Midbrain (tissue), 1 donor: ENCODE measurements at places on chromosomes 5 and 9.

- peak; percentile 85 for DNase-seq
Measured at GRCh38 chr9:36036780-36037548, at the start of gene RECK. RECK (plus strand) TSS chr9:36036913; CDS start chr9:36036999, 86 bp downstream.

DNA sequence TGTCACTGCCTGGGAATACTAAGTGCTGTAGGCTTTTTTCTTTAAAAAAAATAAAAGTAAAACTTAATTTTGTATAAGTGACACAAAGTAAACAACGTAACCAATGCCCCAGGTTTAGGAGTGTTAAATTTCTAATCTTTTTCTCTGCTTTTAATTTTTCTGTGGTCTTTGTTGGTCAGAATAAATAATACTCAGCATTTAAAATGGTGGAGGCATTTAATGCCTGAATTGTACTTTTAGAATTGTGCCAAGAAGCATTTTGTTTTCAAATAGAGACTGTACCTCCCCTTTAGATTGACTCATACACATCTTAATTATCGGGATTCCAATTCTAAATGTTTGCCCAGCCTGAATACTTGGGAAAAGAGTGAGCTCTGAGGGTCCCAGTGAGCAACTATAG lies 1.6 kb downstream of the DMXL1 start:
- no peak for DNase-seq

- DNase-seq = no peak
Measured at GRCh38 chr5:151051931-151052608, 28.8 kb downstream of the TNIP1 start.

DNA sequence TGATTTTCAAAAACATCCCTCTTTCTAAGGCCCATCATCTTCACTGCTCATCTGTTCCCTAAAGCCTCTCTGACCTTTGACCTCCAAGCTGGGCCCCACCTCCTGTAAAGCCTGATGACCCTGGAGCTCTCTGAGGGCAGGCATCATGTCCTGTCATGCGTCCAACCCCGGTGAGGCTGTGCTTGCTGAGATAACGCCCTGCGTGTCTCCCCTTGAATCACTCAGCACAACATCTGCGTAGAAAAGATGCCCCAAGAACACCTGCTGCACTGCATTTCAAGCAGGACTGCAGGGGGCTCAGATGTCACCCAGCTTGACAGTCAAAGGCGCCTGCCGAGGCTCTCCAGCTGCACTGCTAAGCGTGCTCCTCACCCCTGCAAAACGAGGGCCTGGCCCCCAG lies 78.0 kb downstream of the OTULIN start:
- DNase-seq = no peak

GRCh38 chr9:8769153-8769552 lies 969.6 kb upstream of the DMAC1 start:
- DNase-seq = no peak

DNA sequence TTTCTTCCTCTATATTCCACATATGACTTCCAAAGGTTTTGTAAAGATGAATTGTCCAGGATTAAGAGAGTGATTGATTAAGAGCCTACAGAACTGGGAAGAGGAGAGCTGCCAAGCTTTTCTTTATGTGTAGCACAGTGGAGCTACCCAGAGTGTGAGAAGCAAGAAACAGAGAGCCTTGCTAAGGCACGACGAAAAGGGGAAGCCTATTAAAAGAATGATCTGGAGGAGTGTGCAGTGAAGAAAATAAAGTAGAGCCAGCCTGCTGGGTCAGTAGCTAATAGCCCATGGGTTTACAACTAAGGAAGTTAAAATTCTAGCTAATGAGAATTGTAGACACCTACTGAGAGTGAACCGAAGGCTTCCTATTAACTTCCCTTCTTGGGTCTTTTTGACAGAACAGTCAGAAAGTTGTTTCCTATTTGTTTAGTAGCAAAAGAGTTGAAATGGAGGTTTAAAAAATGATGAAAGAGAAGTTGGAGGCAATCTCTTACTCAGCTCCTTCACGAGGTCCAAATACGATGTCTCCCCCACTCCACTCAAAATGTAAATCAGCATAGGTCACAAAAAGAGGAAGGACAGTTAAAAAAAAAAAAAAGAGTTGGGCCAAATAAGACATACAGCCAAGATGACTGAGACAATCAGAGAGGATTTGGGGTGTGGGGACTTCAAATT lies 957 bp upstream of the PRR16 start:
- DNase-seq = no peak

DNA sequence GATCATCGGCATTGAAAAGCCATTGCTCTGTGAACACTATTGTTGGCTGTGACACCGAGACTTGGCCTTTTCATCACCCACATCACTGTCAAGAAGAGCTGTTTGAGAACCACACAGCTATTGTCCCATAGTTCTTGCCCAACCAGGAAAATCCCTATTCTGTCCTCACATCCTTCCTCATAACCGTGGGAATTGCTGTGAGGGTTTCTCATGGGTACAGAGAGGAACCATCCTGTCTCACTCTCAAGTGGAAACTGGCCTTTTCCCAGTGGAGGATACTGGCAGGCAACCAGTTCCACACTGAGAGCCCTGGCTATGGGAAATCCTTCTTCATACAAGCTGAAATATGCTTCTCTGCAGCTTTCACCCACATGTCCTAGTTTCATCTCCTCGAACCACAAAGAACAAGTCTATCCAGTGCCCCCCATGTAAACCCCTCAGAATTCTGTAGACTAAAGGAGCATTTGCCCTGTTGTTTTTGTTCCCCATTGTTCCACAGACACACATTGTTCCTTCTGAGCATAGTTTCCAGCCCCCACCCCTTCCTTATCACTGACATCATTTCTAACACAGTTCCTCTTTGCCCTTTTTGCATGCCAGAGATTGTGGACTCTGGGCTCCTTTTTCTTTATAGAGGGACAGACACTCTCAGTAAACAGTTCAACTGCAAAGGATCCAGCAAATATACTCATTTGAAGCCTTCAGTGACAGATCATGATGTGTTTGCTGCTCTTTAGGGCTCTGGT lies 57.8 kb upstream of the C5orf46 start:
- no peak for DNase-seq

- no peak for DNase-seq
Measured at GRCh38 chr5:115179030-115179393, 9.3 kb upstream of the TRIM36 start.

DNA sequence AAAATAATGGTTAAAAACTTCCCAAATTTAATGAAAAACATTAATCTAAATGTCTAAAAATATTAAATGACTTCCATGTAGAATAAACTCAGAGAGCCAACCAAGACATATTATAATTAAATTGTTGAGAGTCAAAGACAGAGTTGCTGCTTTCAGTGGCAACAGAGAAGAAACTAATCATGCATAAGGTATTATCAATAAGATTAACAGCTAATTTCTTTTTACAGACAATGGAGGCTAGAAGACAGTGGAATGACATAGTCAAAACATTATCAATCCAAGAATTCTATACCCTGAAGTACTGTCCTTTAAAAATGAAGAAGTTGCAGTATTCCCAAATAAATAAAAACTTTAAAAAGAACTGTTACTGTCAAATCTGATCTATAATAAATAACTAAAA lies 268.7 kb downstream of the IRX2 start:
- no peak for DNase-seq

GRCh38 chr9:133377721-133378216 lies 1.6 kb downstream of the STKLD1 start:
- no peak for DNase-seq

GRCh38 chr9:74414325-74414724 lies 82.8 kb upstream of the RORB start:
- DNase-seq = no peak

DNA sequence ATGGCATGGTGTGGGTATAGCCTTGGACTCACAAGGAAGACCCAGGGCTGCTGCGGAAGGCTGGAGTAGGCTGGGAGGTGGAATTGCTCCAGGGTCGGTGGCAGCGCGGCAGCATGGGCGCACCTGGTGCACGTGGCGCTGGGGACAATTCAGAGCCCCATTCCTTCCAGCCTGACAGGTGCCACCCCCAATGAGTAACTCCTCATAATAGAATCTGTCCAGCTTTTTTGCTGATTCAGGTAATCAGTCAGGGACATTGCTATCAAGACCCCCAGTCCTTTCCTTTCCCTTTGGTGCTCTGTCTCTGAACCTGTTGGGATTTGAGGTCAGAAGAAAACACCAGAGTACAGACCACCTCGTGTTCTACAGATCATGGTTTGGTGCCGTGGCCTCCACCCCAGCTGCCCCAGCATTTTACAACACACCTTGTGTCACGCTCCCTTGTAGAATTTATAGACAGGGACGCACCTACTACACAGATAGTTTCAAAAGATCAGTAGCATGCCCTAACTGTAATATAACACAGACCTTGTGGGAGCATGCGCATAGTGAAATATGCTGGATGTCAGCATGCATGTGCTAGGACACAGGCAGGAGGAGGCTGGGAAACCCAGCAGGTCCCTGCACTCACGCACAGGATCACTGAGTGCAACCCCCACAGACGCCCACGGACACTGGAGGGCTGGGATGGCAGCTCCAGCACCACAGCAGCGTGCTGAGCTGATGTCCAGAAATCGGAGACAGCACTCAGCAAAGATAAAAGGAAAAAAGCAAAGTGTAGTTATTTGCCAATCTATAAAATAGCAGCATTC lies 47.9 kb upstream of the CTSL start:
- DNase-seq = no peak

DNA sequence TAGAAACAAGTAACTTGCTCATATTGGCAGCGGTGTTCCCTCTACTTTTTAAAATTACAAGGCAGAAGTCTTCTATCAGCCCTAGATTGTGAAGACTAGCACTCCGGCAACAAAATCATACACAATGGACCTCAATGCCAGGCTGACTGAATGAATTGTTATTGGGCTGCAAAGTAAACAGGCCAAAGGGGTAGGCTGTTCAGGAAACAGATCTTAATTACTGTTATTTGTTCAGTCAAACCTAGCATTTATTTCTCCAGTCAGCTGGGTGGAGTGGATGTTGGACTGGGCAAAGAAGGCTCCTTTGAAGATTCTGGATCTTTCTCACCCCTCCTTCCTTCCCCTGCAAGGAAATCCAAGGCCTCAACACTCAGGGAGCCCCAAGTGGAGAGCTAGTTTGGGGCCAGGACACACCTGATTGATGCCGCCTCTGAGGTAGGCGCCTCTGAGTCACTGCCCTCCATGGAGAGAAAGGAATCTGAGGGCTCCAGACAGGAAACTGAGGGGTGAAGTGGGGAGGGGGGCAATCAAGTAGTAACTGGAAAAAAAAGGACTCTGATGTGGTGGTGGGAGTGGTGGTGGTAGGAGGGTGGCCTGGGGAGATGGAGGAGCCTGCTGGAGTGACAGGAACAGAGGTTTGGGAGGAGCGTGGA lies 35.5 kb downstream of the SERINC5 start:
- DNase-seq = no peak

DNA sequence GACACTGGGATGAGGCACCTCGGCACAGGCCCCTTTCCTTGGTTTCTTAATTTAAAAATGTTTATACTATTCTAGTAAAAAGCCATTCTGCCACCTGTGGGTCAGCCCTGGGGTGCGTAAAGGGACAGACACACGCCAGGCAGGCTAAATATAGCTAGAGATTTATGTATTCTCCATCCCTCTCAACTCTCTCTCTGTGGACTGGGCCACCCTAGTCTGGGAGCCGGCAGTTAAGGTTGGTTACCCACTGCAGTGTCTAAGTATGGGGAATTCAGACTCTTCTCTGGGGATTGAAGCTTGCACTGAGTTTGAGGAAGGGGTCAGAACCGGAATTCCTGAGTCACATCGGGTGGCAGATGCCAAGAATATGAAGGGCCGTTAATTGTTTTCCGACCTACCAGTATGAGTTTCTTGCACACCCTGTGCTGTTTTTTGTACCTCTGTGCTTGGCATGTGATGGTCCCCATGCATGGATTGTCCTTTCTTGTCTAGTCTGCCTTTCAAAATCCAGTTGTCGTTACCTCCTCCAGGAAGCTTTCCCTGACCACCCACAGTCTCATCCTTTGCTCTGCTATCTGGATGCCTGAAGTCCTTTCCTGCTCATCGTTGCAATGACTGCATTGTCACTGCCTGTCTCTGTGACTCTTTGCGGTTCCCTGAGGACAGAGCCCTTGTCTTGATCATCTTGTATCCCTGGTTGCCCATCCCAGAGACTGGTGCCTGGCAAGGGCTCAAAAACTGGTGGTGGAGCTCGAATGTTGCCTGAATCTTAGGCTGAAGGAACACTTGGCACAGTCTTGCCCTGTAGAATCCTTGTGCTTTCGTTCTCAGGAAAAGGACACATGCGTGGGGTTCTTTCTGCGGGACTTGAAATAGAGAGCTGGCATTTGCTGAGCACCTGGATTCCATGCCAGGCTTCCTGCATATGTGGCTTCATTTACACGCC lies 2.1 kb downstream of the NEURL1B start:
- no peak for DNase-seq

- DNase-seq = no peak
Measured at GRCh38 chr9:99986642-99987041, 80.2 kb downstream of the STX17 start.

GRCh38 chr5:101390151-101390908 lies 487.2 kb upstream of the ST8SIA4 start:
- DNase-seq = peak; percentile 52

GRCh38 chr9:115192280-115192679 lies 74.3 kb upstream of the TNC start:
- peak; percentile 12 for DNase-seq
